Progenitor cell of endocrine pancreas (in vitro differentiated cells): ENCODE measurements at places on chromosomes 16 and 17.
A peak's percentile ranks its signal among the peaks of the same experiment; 100 is the strongest.

DNA sequence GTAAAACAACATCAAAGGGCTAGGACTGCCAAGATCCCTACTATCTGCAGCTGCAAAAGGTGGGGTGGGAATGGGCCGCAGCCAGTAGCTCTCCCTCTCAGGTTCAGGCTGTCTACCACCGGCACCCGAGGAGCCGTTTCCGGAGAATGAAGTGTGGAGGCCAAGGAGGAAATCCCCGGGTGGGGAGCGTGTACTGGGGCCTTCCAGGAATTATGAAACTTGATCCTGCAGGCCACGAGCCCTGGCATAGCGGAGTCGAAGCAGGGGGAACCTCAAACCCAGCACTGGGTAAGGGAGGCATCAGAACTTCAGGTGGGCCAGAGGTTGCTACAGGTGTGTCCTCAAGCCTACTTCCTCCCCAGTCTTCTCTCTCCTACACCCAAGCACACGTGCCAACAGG, 5.1 kb downstream of the INPP5K start:
- H3K36me3 ChIP-seq = peaks cover 5% of the 10 kb centered on the region
- H3K4me1 ChIP-seq = peaks cover 8% of the 10 kb centered on the region
- H3K27ac ChIP-seq = no peak overlapping the region
- no peak for DNase-seq
- H3K27me3 ChIP-seq = no peaks in the 10 kb centered on the region

DNA sequence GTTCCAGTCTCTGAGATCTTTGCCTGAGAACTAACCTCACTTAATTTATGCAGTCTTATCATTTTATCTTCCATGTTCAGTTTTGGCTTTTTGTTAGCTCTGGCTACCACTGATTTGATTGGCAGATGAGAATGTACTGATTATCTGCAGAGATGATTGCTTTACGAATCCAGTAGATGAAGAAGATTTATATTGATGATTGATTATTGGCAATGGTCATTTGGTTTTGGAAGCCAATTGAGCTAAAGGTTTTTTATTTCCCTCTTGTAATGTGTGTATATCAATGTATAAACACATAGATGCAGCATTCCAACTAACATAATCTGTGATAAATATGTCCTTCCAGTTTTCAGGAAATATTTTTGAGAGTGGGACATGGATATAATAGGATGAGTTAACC, 763.6 kb downstream of the CDH11 start:
- H3K27me3 ChIP-seq = peaks cover 29% of the 10 kb centered on the region
- H3K4me1 ChIP-seq = peaks cover 14% of the 10 kb centered on the region
- no peak overlapping the region for H3K27ac ChIP-seq
- H3K4me3 ChIP-seq = no peak overlapping the region

GRCh38 chr17:15262291-15263205, 2.6 kb downstream of the PMP22 start:
- H3K27me3 ChIP-seq = peaks cover 97% of the 10 kb centered on the region
- peaks cover 5% of the 10 kb centered on the region for H3K4me1 ChIP-seq
- no peak overlapping the region for H3K27ac ChIP-seq
- no peaks in the 10 kb centered on the region for H3K36me3 ChIP-seq
- peak; percentile 17 for DNase-seq

GRCh38 chr16:67391424-67392300, 1.6 kb downstream of the TPPP3 start:
- H3K4me3 ChIP-seq = no peak overlapping the region
- DNase-seq = no peak
- H3K27me3 ChIP-seq = peaks cover 30% of the 10 kb centered on the region
- H3K36me3 ChIP-seq = peaks cover 1% of the 10 kb centered on the region
- no peak overlapping the region for H3K27ac ChIP-seq
- peaks cover 12% of the 10 kb centered on the region for H3K4me1 ChIP-seq

DNA sequence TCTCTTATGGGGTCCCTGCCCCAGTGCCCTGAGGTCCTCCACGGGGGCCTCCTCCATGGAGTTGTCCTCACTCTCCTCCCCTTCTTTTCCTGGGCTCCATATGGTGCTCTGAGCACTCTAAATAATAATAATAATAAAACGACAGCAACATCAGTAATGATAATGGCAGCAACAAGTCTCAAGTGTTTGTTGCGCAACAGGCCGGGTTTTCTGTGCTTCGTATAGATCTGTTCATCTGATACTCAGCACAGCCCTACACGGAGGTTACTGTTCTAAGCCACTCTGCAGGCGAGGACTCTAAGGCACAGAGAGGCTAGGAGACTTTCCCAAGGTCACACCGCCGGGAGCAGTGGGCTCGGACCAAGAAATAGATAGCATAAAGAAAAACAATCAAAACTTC, 13.7 kb downstream of the CIBAR2 start:
- no peak for DNase-seq
- peaks cover 21% of the 10 kb centered on the region for H3K27me3 ChIP-seq
- no peak overlapping the region for H3K4me3 ChIP-seq
- H3K27ac ChIP-seq = no peak overlapping the region

DNA sequence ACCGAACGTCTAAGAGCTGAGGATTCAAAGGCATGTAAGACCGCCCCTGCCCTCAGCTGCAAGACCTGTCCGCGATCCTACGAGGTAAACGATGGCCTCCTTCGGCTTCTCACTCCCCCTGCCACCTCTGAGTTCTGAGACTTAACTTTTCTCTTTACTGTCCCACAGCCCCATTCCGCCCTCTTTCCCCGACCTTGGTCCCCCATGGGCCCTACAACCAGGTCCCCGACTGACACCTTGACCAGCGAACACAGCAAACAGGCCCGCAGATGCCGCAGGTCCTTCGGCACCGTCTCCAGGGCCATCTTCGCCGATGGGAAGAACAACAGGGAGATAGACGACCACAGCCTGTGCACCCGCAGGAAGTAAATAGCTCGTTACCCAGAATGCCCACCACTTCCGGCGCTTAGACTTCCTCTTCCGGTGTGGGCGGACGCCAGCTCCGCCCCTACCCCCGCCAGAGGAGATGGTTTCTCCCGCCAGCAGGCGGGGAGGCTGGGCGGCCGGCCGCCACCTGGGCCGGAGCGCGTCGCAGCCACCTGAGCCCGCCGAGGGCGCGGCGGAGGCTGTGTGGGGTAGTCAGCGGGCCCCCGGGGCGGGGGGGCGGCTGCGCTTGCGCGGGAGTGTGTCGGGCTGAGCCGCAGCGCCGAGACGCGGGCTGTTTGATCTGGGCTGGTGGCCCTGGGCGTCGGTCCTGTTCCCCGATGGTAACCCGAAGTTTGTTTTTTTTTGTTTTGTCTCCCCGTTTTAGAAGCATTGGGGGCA, at the start of gene SUPT4H1:
Gene SUPT4H1 (minus strand): TSS at position 371 of the 765 bp plus-strand sequence. CDS start 66 bp downstream, at position 305.
- peaks cover 18% of the 10 kb centered on the region for H3K36me3 ChIP-seq
- H3K4me1 ChIP-seq = peaks cover 10% of the 10 kb centered on the region
- no peaks in the 10 kb centered on the region for H3K27me3 ChIP-seq

DNA sequence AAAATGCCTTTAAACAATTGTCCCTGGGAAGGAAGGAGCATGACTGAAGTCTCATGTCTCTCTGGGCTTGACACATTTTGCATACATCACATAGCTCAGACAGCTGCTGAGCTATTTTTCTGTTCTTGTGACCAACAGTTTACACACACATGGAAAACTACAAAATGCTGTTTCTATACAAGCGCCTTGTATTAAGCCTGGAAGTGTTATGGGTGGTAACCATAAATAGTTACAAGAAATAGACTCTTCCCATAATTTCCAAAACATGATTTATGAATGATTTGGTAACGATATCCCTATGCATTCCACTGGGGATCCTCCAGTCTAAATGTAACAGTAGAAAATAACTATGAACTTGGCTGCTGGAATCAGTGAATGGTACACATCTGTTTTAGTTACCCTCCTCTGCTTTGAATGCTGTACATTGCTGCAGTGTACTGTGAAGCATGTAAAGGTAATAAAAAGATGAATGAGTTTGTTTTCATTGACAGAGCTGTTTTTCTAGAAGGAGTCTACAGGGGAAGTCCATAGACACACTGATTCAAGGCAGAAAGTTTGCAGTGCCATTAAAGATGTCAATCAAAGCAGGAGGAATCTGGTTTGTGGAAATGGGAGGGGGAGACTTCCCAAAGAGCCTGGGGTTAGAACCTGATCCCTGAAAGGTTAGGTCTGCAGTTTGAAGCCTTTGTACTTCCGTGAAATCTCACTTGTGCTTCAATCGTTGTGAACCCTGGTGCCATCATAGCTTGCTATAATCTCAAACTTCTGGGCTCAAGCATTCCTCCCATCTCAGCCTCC, 5.0 kb downstream of the ACSF2 start:
- DNase-seq = no peak
- H3K27ac ChIP-seq = peak overlapping the region; percentile 54
- no peak overlapping the region for H3K4me3 ChIP-seq
- no peaks in the 10 kb centered on the region for H3K27me3 ChIP-seq
- H3K36me3 ChIP-seq = peaks cover 1% of the 10 kb centered on the region
- H3K4me1 ChIP-seq = peaks cover 39% of the 10 kb centered on the region

GRCh38 chr17:42312285-42313130, 24.2 kb downstream of the STAT5A start:
- peak overlapping the region; percentile 53 for H3K27ac ChIP-seq
- H3K4me1 ChIP-seq = peaks cover 33% of the 10 kb centered on the region
- peaks cover 7% of the 10 kb centered on the region for H3K36me3 ChIP-seq
- DNase-seq = peak; percentile 78
- H3K4me3 ChIP-seq = peak overlapping the region; percentile 51

- peaks cover 28% of the 10 kb centered on the region for H3K27me3 ChIP-seq
- DNase-seq = no peak
- H3K4me3 ChIP-seq = no peak overlapping the region
- no peaks in the 10 kb centered on the region for H3K36me3 ChIP-seq
- no peak overlapping the region for H3K27ac ChIP-seq
Observed at GRCh38 chr17:40612599-40613244, 34.9 kb downstream of the SMARCE1 start.

DNA sequence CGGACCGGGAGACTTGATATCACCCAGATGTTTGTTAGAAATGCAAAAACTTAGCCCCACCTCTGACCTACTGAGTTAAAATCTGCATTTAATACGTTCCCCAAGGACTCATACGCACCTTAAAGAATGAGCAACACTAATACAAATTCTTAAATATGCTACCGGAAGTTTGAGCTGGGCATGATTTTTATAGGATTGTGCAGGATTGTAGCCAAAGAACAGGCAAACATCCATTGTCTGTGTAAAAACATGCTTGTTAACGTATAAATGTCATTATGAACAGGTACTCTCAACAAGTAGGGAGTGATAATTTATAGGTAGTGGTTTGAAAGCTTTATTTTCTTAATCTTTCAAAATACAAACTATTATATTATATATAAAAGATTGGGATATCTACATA, 22.3 kb upstream of the COX10 start:
- no peaks in the 10 kb centered on the region for H3K27me3 ChIP-seq
- DNase-seq = no peak
- peaks cover 16% of the 10 kb centered on the region for H3K4me1 ChIP-seq
- H3K4me3 ChIP-seq = no peak overlapping the region

- no peak overlapping the region for H3K4me3 ChIP-seq
- H3K4me1 ChIP-seq = no peaks in the 10 kb centered on the region
- DNase-seq = no peak
- H3K27ac ChIP-seq = no peak overlapping the region
- H3K36me3 ChIP-seq = no peaks in the 10 kb centered on the region
Observed at GRCh38 chr16:62157544-62157943, 121.3 kb upstream of the CDH8 start.

GRCh38 chr16:73113336-73113735, 65.4 kb upstream of the ZFHX3 start:
- no peak overlapping the region for H3K27ac ChIP-seq
- DNase-seq = no peak
- H3K4me3 ChIP-seq = no peak overlapping the region
- no peaks in the 10 kb centered on the region for H3K36me3 ChIP-seq
